Activated CD8-positive, alpha-beta T cell treated with anti-CD3 and anti-CD28 coated beads for 36 hours (primary cell): ENCODE measurements at places on chromosomes 4 and X. TPM values are rescaled to one million over a fixed set of nuclear protein-coding genes. Genes with fewer than 3 reads are reported as not detected.

DNA sequence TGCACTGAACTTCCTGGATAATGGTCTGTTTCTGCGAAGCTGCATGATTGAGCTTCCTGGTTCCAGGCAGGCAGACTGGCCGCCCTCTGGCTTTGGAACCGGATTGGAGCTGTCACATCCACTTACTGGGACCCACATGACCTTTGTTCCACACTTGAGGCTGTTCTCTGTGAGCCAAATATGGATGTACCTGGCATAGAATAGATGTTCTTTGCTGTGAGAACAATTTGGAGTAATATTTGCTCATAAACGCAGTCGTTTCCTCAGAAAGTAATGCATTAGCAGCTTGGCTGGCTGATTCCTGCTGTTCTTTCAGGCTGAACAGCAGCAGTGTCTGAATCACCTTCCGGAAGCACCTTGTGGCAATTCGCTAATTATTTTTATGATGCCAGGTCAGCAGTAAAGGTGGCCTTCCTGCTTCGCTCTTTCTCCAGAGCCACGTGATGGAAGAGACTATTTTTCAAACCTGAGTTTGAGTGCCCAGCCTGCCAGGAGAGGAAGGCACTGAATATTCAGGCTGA, 78.1 kb upstream of the BOD1L1 start:
- H3K27me3 ChIP-seq, result peaks cover 7% of the 10 kb centered on the region
- no peaks in the 10 kb centered on the region for H3K4me1 ChIP-seq
- no peak overlapping the region for H3K27ac ChIP-seq
- DNase-seq, result no peak
- H3K4me3 ChIP-seq, result no peak overlapping the region
- H3K36me3 ChIP-seq, result no peaks in the 10 kb centered on the region

- H3K4me3 ChIP-seq, result no peak overlapping the region
- no peaks in the 10 kb centered on the region for H3K27me3 ChIP-seq
- H3K36me3 ChIP-seq, result no peaks in the 10 kb centered on the region
- H3K4me1 ChIP-seq, result peaks cover 7% of the 10 kb centered on the region
- no peak for DNase-seq
Measured at GRCh38 chr4:79682801-79683530, 274.9 kb upstream of the GK2 start.

GRCh38 chr4:169996379-169997240, 29.6 kb downstream of the MFAP3L start:
- no peak for DNase-seq
- peaks cover 6% of the 10 kb centered on the region for H3K27me3 ChIP-seq
- no peak overlapping the region for H3K4me3 ChIP-seq
- H3K36me3 ChIP-seq, result no peaks in the 10 kb centered on the region

DNA sequence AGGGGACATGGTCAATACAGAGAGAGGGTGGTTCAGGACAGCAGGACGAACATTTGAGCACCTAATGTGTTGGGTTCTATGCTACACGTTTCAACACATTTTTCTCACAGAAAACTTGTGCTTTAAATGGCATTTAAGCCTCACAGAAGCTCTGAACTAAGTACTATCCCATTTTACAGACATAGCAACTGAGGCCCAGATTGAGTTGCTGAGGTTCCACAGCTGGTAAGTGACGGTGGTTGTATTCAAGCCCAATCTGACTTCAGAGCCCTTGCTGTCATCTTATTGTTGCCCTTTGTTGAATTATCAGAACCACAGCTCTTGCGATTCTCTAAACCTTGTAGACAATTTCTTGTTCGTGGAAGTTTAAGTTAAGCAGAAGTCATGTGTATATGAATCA, 116.7 kb downstream of the FNIP2 start:
- no peaks in the 10 kb centered on the region for H3K4me1 ChIP-seq
- no peak overlapping the region for H3K4me3 ChIP-seq
- H3K27ac ChIP-seq, result no peak overlapping the region
- H3K27me3 ChIP-seq, result no peaks in the 10 kb centered on the region
- DNase-seq, result no peak

DNA sequence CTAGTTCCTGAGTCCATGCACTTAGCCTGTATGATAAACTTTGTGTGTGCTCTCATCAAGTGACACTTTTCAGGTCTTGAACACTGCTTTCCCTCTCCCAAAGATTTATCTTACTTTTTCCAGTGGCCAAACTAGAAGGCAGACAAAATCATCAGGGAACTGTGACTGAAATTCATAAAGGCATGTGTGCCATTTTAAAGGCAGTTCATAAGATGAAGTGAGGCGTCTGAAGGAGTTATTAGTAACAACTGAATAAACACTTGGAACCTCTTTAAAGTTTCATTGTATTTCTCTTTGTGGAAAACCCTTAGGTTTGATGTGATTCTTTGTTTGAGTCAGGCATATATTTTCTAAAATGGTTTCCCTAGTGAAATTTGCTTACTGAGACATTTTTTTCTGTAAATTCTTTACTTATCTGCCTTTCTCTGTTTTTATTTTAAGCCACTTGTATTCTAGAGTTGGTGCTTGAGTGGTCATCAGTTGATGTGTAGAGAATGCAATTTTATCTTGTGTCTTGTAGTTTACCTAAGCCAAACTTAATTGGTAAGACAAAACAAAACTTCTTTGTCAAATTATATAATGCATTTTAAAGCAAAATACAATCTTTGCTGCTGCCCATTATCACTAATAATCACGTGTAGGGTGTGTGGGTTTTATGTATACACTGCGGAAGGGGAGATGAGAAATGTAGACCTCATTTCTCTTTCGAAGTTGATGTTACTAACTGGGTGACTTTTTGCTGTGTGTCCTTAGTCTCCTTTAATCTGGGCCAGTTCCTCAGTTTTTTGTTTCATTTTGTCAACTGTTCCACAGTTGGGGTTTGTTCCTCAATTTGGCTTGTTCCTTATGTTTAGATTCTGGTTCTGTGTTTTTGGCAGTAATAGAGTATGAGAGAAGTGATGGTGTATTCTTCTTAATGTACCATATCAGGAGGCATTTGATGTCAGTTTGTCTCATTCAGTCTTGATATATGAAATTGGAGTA, 56.8 kb downstream of the RBPJ start:
- no peak overlapping the region for H3K4me3 ChIP-seq
- peaks cover 16% of the 10 kb centered on the region for H3K36me3 ChIP-seq
- peaks cover 43% of the 10 kb centered on the region for H3K4me1 ChIP-seq
- no peak for DNase-seq
- H3K27me3 ChIP-seq, result no peaks in the 10 kb centered on the region

DNA sequence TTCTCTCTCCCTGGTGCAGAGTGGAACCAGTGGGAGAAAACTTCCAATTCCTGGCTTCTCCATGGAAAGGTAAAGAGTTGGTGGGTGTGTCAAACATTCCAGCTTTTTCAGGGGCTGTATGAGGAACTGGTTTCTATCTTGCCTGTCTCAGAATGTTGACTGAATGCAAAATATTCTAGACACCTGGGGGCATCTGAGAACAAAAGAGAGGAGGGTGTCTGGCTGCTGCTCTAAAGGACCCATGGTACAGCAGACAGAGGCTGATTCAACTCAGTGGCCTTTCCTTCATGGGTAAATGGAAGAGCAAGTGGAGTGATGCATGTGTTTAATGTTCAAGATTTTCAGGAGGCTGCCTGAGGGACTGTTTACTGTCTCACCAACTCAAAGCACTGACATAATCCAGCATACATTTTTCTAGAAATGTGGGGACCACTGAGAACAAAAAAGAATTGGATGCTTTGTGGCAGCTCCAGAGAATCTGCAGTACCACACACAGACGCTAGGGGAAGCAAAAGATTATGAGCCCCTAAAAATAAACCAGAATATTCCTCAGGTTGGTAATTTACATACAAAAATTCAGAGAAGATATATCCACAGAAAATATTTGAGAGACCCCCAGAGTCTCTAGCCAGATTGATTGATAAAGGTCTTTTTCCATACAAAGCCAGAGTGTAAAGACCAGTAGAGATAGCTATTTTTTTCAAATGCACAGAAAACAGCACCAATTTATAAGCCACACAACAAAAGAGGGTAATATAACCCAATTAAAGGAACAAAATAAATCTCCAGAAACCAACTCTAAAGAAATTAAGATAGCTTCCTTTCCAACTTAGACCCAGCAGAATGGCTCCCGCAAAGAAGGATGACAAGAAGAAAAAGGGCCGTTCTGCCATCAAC, 48.0 kb upstream of the STARD8 start:
- no peak overlapping the region for H3K4me3 ChIP-seq
- peaks cover 5% of the 10 kb centered on the region for H3K36me3 ChIP-seq

DNA sequence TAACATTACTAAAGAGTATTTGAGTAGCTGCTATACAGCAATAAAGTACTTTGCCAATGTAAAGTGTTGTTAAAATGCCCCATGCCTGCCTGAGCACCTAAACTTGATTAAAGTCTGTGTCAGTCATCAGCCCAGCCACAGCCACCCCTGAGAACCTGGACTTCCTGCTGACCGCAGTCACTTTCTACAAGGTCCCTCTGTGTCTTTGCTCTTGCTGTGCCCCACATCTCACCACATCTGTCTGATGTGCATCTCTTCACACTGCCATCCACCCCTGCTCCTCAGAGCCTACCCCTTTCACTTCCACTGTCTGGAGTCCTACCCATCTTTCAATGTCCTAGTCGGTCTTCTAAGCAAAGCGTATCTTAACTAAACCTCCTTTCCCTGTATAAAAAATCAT, 25.7 kb downstream of the ALPK1 start:
- H3K4me3 ChIP-seq, result no peak overlapping the region
- no peak overlapping the region for H3K27ac ChIP-seq
- DNase-seq, result no peak
- H3K4me1 ChIP-seq, result peaks cover 10% of the 10 kb centered on the region
- H3K27me3 ChIP-seq, result no peaks in the 10 kb centered on the region

DNA sequence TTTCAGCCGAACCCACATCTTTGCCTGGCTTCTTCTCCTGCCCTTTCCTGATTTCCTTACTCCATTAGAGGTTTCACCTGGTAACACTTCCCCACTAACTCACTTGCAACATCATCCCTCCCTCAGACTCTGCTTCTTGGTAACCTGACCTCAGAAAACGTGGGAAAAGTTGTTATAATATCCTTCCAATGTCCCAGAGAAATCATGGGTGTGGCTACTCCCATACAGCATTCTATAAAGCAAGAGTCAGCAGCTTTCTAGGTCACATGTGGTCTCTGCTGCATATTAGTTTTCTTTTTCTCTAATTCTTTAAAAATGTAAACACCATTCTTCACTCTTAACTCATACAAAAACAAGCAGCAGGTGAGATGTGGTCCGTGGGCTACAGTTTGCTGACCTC, 283.1 kb upstream of the MAOA start:
- H3K36me3 ChIP-seq, result no peaks in the 10 kb centered on the region
- H3K27me3 ChIP-seq, result no peaks in the 10 kb centered on the region
- no peak overlapping the region for H3K4me3 ChIP-seq
- DNase-seq, result no peak

The GLOD5 gene
- not detected for total RNA-seq

The TENM3 gene
- not detected for total RNA-seq

The PABPC1L2B gene
- not detected for total RNA-seq

The VEGFC gene
- total RNA-seq, result not detected

The MTTP gene
- 0.59 TPM for total RNA-seq

The TMPRSS11D gene
- not detected for total RNA-seq
